ENCODE measurements at places on chromosomes 5 and 9. TPM values are rescaled to one million over a fixed set of nuclear protein-coding genes. Genes with fewer than 3 reads are reported as not detected.

The MAP3K1 gene
- 16.7 TPM for polyA plus RNA-seq

The CCDC152 gene
- polyA plus RNA-seq, result 2.5 TPM

The SPINK6 gene
- polyA plus RNA-seq, result not detected

The WDR38 gene
- not detected for polyA plus RNA-seq

The NPR3 gene
- polyA plus RNA-seq, result not detected

The LRRC19 gene
- polyA plus RNA-seq, result 0.12 TPM

DNA sequence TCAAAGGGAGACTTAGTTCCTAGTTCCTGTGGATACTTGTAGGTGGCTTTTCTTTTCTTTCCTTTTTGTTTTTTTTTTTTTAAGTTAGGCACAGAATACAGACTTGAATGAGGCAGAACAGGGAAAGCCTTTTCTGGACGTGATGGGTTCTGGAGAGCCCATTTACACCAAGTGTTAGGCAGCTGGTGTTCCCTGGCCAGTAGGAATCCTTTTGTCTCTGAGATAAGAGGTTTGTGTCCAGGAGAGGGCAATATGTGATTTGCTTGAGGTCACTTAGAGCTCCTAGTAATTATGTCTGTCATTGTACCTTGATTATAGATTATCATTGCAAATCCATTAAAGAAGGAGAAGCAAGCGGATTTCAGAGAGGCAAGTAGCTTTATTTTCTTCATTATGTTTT is 9.1 kb downstream of the MEGF10 start:
- no peaks in the 10 kb centered on the region for H3K4me1 ChIP-seq
- DNase-seq, result no peak
- no peaks in the 10 kb centered on the region for H3K36me3 ChIP-seq
- H3K27me3 ChIP-seq, result peaks cover 5% of the 10 kb centered on the region
- H3K4me3 ChIP-seq, result no peak overlapping the region

GRCh38 chr5:44048276-44048984 is 340.8 kb downstream of the FGF10 start:
- peaks cover 3% of the 10 kb centered on the region for H3K27me3 ChIP-seq
- DNase-seq, result no peak
- H3K4me3 ChIP-seq, result no peak overlapping the region
- no peak overlapping the region for H3K27ac ChIP-seq
- H3K4me1 ChIP-seq, result no peaks in the 10 kb centered on the region
- no peaks in the 10 kb centered on the region for H3K36me3 ChIP-seq

DNA sequence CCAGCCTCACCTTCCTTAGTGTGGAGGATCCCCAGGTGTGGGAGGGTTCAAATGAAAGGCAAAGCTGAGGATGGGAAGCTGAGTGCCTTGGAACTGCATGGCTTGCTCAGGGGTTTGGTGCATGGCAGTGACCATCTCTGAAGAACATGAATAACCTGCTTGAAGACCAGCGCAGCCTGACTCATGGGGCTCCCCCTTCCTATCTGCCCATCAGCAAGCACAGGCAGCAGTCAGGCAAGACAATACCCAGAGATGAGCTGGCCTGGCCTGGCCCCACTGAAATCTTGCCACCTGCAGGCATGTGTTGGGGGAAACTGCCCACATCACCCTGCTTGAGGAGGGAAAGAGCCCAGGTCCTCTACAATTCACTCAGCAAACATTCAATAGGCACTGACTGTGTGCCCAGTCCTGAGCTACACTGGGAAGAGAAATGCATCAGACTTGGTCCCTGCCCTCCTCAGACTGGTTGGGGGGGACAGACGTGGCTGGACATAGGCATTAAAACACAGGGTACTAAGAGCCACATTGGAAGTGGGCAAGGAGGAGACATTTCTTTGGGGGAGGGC is 105.0 kb upstream of the ALDH1B1 start:
- DNase-seq, result no peak
- no peaks in the 10 kb centered on the region for H3K36me3 ChIP-seq
- H3K4me1 ChIP-seq, result no peaks in the 10 kb centered on the region
- no peak overlapping the region for H3K27ac ChIP-seq
- peaks cover 2% of the 10 kb centered on the region for H3K27me3 ChIP-seq
- no peak overlapping the region for H3K4me3 ChIP-seq

DNA sequence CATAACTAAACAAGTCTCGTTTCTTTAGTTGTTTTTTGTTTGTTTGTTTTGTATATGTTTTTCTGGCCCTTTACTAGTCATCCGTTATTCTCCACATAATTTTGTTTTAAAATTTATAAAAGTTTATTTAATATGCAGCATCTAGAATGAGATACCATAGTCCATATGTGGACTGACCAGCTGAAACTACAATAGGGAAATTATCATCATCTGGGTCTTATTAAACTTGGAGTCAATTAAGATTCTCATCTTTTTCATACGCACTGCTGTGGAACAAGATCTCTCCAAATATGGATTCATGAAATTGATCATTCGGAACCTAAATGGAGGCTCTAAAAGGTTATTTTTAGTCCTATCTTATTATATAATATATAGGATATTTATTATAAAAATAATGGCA is 99.3 kb downstream of the FGF1 start:
- H3K36me3 ChIP-seq, result no peaks in the 10 kb centered on the region
- no peak overlapping the region for H3K27ac ChIP-seq
- H3K4me1 ChIP-seq, result peaks cover 4% of the 10 kb centered on the region
- H3K27me3 ChIP-seq, result peaks cover 1% of the 10 kb centered on the region
- DNase-seq, result no peak
